ENCODE measurements at places on chromosomes 13 and 19. TPM values are rescaled to one million over a fixed set of nuclear protein-coding genes. Genes with fewer than 3 reads are reported as not detected.

DNA sequence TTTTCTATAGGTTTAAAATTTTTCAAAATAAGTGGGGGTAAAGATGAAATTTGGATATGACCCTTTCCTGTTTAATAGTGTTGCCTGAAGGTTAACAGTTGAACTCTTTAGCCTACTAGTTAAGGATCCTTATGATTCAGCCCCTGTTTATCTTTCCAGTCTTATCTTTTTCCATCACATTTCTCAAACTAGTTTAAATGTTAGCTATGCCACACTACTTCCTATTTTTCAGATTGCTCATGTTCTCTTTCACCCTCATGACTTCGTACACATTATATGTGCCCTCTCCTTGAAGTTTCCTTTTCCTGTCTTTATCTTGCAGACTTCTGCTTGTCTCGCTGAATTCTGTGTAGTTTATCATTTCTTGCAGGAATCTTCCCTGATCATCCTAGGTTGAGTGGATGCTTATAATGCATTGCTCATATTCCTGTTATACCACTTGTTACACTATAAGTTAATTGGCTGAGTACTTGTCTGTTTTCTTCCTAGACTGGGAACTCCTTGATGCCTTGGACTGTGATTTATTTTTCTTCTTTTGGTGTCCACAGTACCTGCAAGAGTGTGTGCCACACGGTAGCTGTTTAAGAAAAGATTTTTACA, 86.7 kb downstream of the FNDC3A start:
- peak overlapping the region; percentile 4 for H3K27ac ChIP-seq
- H3K4me3 ChIP-seq: no peak overlapping the region
- no peak for DNase-seq
- H3K36me3 ChIP-seq: peaks cover 2% of the 10 kb centered on the region
- peaks cover 11% of the 10 kb centered on the region for H3K4me1 ChIP-seq

The PSG1 gene
- total RNA-seq: not detected

The CCDC70 gene
- 0.22 TPM for total RNA-seq

The FCGBP gene
- total RNA-seq: 7.2 TPM

DNA sequence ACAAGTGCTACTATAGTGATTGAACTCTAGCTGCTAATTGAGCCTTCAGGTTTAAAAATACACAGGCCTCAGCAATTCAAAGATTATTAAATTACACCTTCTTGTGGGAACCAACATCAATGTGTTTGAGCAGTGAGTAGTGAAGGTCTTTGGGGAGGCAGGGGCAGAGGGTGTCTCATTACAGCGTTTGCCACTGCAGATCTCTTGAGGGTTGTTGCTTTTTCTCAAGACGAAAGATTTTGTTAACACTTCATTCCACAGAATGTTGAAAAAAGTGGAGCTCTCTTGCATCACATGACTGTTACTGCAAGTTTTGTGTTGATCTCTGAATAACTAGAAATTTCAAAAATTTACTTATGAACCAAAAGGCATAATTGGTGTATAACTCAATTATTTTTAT, 253.6 kb downstream of the ATP8A2 start:
- H3K36me3 ChIP-seq: peaks cover 3% of the 10 kb centered on the region
- H3K27ac ChIP-seq: no peak overlapping the region
- peaks cover 8% of the 10 kb centered on the region for H3K27me3 ChIP-seq
- DNase-seq: no peak

DNA sequence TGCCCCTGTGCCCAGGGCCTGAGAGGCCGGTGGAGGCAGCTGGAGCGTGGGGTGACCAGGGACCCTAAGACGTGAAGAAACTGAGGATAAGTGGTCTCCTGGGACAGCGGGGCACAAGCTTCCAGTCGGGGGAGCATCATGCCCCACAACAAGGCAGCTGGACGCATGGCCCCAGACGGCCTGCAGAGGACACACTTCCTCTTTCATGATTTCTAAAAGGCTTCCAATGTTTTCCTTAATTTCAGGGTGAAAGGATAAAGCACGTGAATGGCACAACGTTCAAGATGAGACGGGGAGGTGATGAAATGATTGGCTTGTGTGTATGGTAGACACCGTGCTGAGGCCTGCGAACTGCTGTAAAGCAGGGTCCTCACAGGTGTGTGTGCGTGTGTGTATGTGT, 20.2 kb upstream of the MYDGF start:
- H3K27me3 ChIP-seq: no peaks in the 10 kb centered on the region
- H3K27ac ChIP-seq: no peak overlapping the region
- DNase-seq: no peak
- H3K4me3 ChIP-seq: no peak overlapping the region

The C19orf12 gene
- total RNA-seq: 32.1 TPM

The ZNF865 gene
- 13.2 TPM for total RNA-seq

DNA sequence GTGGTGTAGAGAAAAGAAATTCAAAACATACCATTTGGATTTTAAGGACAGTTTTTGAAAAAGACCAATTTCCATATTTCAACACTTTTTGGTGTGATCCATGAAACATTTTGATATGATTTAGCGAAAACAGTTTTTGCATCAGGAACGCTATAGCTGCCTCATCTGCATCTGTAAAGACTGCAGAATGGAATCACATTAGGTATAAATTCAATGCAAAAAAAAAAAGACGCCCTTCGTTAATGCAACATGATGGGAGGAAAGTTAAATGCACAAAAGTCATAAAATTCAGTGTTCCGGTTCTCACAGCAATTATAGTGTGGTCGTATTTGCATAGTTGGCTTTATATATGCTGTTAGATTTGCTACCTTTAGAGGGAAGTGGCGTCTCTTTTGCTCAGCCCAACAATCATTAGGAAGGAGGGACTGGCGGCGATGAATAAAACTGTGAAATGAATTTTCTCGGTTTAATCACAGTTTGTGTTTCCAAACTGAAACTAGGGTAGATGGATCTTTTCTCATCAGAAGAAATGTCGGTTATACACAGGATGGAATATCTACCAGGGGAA, 215.7 kb downstream of the TEX29 start:
- H3K27ac ChIP-seq: no peak overlapping the region
- no peaks in the 10 kb centered on the region for H3K36me3 ChIP-seq
- H3K4me3 ChIP-seq: no peak overlapping the region
- peaks cover 51% of the 10 kb centered on the region for H3K27me3 ChIP-seq
- DNase-seq: no peak

DNA sequence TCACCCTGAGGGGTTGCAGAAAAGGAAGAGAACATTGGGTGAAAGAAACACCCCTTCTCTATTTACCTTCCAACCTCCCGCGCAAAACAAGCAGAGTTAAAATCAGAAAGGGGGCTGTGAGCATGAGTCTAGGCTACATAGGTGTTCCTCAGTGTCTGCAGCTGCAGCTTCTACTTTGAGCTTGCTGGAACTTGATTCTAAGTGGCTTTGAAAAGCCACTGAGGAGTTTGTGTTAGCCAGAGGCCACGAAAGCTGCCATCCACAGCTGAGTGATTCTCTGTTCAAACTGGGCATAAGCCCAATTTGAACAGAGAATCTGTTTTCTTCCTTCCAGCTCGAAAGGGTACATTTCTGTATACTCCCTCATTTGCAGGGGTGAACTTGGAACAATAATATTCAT, 343.9 kb downstream of the PCDH9 start:
- no peaks in the 10 kb centered on the region for H3K27me3 ChIP-seq
- H3K36me3 ChIP-seq: no peaks in the 10 kb centered on the region
- no peak overlapping the region for H3K4me3 ChIP-seq
